T-helper 2 cell treated with Interferon-gamma antibody and Interleukin-4, amounts not matched to agents 100 ng/mL and 5 ng/mL, for 36 hours (primary cell): ENCODE measurements at places on chromosomes 1 and 21. TPM values are rescaled to one million over a fixed set of nuclear protein-coding genes. Genes with fewer than 3 reads are reported as not detected.

The SLFNL1 gene
- total RNA-seq: 0.20 and 0.27 TPM in 2 replicates

The ZNF436 gene
- 4.9 and 5.7 TPM in 2 replicates for total RNA-seq

The RGS13 gene
- total RNA-seq: not detected in 2 replicates

The DNTTIP2 gene
- total RNA-seq: 68.6 and 69.0 TPM in 2 replicates

The EFCAB14 gene
- 88.3 and 90.2 TPM in 2 replicates for total RNA-seq

The RNU11 gene
- not detected in 2 replicates for total RNA-seq
